T-helper 22 cell (primary cell): ENCODE measurements at places on chromosomes 7 and 10.

- no peak for DNase-seq
Observed at GRCh38 chr7:20095436-20095835, 121.7 kb downstream of the MACC1 start.

GRCh38 chr10:86113044-86113443 lies 253.6 kb downstream of the GRID1 start:
- DNase-seq, result no peak

- no peak for DNase-seq
Observed at GRCh38 chr7:18663321-18663720, 167.8 kb downstream of the HDAC9 start.

- DNase-seq, result no peak
Observed at GRCh38 chr7:46963719-46964118, 618.2 kb downstream of the TNS3 start.

GRCh38 chr7:149817836-149818535 lies 20.2 kb upstream of the ZNF862 start:
- no peak for DNase-seq

- DNase-seq, result no peak
Observed at GRCh38 chr7:33395340-33395739, 266.0 kb downstream of the BBS9 start.

GRCh38 chr10:30092151-30092790 lies 32.9 kb upstream of the JCAD start:
- no peak for DNase-seq

- no peak for DNase-seq
Observed at GRCh38 chr7:22700559-22701002, 26.4 kb upstream of the IL6 start.

- DNase-seq, result no peak
Observed at GRCh38 chr10:56551037-56551436, 190.0 kb upstream of the ZWINT start.

DNA sequence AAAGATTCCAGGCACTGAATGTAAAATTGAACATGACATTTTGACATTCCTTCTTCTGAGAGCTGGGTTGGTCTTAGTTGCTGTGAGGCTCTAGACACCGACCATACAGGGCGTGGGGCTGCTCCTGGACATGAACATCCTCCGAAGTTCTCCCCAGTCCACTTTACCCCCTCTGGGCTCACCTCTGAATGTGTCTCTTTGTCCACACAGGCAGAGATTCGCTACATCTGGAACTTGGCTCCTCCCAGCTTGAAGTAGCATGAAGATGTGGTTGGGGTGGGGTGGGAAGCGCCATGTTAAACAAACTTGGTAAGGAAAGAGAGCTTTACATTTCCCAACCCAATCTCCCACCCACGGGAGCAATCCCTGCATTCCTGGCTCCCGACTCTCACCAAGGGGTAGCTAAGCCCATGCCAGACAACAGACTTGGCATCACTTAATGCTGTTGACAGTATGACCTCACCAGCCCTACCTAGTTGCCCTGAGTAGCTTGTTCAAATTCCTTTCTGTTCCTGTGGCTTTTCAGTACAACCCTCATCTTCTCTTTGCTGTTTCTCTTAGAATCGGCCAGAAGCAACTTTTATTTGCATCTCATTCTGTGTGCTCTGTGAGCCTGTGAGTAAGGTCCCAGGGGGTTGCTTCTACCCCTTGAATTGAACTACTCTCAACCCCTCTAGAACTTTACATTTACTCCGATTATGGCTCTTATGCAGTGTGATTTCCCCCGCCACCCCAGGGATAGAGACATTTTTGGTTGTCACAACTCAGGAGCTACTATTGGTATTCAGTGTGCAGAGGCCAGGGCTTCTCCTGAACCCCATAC lies 211.4 kb downstream of the SEC23IP start:
- DNase-seq, result no peak

DNA sequence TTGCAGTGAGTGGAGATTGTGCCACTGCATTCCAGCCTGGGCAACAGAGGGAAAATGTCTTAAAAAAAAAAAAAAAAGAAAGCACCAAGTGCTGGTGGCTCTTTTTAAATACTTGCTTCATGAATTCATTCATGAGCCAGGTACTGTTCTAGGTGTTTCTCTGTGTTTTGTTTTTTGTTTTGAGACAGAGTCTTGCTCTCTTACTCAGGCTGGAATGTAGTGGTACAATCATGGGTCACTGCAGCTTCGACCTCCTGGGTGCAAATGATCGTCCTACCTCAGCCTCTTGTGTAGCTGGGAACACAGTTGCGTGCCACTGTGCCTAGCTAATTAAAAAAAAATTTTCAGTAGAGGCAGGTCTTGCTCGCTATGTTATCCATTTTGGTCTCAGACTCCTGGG lies 5.3 kb downstream of the STOX1 start:
- no peak for DNase-seq

GRCh38 chr7:20596653-20597052 lies 18.8 kb upstream of the ABCB5 start:
- no peak for DNase-seq

- DNase-seq, result no peak
Observed at GRCh38 chr7:39099146-39099545, 121.4 kb downstream of the POU6F2 start.

- no peak for DNase-seq
Observed at GRCh38 chr7:48365010-48365409, 193.8 kb downstream of the ABCA13 start.

- DNase-seq, result no peak
Observed at GRCh38 chr7:916291-916941, 38.1 kb downstream of the ADAP1 start.

GRCh38 chr10:35195361-35196306 lies 69.0 kb downstream of the CREM start:
- DNase-seq, result peak; percentile 78

DNA sequence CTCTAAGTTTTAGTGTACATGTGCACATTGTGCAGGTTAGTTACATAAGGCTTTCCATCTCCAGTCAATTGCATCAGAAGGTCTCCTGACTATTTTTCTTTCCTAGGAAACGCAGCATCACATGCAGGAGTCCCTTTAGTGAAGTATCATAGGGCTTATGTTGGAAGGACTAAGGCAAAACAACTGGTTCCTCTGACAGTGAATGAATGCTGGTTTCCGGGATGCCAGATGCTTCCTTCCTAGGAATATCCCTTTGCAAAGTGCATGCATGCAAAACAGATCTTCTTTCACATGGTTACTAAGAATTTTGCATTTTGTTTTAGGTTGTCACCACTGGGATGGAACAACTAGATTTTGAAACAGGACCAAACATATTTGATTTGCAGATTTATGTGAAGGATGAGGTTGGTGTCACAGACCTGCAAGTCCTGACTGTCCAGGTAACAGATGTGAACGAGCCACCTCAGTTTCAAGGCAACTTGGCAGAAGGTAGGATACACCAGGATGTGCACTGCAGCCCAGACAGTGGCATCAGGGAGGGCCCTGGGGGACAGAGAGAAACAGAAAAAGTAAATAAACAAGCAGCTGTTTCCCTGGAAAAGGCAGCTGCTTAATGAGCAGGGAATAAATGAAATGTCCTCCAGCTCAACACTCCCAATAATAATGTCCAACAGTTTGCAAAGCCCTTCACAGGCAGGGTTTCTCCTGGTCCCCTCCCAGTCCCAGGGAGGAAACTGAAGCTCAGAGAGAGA lies 17.8 kb downstream of the CDHR3 start:
- DNase-seq, result no peak

GRCh38 chr10:43124574-43125273 lies 13.5 kb upstream of the CSGALNACT2 start:
- DNase-seq, result no peak

DNA sequence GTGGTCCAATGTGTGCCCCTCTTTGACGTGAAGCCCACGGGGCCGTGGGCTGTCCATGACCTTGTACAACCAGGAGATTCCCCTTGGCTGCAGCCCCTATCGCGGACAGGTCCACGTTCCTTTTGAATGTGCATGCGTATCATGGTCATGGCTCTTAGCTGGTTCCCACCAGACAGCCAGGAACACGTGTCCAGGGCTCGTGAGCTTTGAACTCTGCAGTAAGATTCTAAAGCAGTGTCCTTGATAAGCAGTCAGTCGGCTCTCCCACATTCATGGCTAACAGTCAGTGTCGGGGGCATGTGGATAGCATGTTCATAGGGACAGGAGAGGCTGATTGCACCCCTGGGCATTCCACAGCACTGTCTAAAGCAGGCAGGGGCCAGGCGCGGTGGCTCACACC lies 75.9 kb upstream of the SH2B2 start:
- DNase-seq, result no peak

DNA sequence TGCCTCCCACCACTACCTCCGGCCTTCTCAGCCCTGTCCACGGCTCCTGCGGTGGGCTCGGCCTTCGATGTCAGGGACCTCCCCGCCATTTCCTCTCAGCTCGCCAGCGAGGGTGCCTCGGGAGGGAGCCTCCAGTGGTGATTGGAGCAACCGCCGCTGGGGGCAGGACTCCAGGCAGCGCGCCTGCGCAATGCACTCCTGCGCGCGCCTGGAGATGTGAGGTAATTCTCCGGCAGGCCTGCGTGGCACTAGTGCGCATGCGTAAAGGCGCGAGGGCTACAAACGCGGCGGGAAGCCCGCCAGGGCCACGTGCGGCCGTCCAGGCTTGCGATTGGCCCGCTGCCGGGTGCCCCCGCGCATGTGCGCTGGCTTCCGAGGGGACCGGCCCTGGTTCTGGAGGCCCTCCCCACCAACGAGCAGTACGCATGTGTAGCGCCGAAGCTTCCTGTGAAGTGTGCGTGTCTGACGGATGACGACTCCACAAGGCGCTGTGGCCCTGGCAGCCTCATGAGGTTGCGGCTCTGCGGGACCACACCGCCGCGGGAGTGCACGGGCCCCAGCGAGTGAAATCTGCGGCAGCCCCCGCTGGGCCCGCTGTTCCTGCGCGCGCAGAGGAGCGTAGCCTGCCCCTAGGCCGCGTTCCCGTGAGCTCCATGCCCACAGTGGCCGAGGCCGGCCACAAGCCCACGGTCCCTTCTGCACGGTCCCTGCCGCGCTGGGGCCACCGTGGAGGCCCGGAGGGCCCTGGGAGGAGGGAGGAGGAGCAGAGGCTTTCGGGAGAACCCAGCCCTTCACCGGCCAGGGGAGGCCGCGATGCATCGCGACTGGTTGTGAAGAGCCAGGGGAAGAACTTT lies at the start of gene SYCE1:
Gene SYCE1, minus strand, starts transcription at position 143 of the 854 bp plus-strand sequence. Its CDS starts 54 bp downstream, at position 89.
- DNase-seq, result no peak

DNA sequence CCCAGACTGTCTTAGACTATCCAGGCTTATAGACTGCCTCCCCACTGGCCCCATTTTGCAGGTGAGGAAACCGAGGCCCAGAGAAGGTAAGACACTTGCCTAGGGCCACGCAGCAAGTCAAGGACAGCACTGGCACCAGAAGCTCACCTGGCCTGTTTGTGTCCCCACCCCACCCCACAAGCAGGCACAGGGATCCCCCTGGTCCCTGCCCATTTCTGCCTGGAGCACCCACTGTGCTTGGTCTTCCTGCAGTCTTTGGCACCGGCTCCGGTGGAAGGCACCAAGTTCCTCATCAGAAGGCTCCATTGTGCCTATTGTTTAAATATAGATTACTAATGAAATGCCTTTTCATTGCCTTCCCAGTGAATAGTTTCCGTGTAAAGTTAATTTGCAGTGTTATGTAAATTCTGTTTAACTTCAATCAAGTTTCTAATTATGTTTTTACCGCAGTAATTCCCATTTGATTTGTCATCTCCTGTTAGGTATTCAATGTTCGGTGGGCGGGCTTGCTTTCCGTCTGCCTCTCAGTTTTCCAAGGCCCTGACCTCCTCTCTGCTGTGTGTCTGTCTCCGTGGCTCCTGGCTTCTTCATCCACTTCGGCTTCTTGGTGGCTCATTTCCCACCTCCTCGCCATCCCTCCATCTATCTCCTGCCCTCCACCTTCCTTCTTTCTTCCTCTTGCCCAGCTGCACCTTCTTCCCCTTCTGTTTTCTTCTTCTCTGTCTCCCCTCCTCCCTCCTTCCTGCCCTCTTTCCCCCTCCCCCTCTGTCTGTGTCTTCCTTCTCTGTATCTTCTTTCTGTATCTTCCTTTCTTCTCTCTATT lies 75.8 kb downstream of the ZMIZ1 start:
- DNase-seq, result no peak

- DNase-seq, result no peak
Observed at GRCh38 chr7:121330053-121330833, 1.4 kb downstream of the WNT16 start.

- DNase-seq, result no peak
Observed at GRCh38 chr10:13712837-13713581, 126.2 kb downstream of the PRPF18 start.

GRCh38 chr7:52925332-52925731 lies 110.1 kb upstream of the POM121L12 start:
- DNase-seq, result no peak

GRCh38 chr10:123519861-123520260 lies 146.3 kb upstream of the GPR26 start:
- DNase-seq, result no peak
